Motor neuron (in vitro differentiated cells): ENCODE measurements at places on chromosomes 1 and 21. TPM values are rescaled to one million over a fixed set of nuclear protein-coding genes. Genes with fewer than 3 reads are reported as not detected.

DNA sequence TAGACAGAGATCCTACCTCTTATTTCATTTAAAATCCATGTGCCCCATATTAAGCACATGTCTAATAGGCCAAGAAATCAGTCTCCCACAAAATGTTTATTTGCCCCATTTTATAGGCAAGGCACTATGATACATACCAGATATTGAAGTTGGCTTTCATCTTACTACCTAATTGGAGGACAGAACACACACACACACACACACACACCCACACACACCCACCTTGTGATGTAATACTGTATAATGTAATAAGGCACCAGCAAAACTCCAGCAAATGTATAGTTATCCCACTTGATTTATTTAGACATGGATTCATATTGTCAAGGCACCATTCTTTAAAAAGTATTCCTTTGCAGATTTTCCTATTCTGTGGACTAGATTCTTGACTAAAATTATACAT, 56.8 kb downstream of the ATP6V1G3 start:
- no peak for ATAC-seq

DNA sequence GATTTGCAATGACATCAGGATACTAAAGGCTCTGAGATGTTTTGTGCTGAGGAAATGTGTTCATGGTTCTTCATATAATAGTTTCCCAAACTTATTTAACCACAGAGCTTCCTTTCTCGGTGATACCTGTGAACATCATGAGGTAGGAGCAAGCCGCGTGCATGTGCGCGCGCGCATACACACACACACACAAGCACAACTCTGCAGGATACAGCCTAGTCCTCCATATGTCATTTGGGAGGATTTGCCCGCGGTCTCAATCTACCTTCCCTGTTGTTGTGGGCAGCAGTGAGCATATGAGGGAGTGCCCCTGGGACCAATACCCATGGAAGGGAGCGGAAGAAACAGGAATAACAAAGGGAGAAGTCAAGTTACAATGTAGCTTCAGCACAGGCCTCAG, 12.2 kb upstream of the TTC4 start:
- no peak for ATAC-seq

DNA sequence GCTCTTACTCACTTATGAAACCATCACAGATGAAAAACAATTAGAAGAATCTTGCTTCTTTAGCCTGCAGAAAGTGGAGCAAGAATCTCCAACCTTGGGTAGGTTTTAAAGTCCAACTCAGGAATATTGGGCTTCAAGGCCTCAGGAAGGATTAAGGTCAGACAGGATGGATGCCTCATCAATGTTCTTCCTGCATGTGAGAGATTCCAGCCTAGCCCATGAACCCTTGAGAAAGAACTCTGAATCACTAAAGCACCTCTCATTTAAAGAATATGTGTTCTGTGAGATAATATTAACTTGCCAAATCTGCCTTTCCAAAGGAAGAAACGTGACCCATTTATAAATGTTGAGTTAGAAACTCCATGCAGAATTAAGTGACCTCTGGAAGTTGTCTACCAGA, 345.2 kb upstream of the CAMK1G start:
- no peak for ATAC-seq

DNA sequence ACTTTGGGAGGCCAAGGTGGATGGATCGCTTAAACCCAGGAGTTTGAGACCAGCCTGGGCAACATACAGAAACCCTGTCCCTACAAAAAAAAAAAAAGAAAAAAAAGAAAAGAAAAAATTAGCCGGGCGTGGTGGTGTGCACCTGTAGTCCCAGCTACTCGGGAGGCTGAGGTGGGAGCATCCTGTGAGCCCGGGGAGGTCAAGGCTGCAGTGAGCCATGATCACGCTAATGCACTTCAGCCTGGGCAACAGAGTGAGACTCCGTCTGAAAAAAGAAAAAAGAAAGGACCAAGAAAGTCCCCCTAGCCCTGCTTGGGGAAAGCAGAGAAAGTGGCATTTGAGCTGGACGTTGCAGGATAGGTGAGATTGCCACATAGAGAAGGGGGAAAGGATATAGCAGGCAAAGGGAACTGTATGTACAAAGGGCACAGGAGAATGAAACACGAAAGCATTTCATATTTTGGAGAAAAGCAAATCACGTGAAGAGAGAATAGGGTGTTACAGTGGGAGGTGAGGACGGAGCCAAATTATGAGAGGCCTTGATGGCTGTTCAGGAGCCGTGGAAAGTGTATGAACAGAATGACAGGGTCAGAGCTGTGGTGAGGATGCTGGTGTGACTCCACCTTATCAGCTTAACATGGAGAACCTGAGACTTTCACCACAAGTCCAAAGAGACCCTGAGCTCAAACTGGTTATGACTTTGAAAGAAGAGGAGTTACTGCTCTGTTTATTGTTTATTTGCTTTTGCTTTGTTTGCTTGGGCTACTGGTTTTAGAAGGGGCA, 19.5 kb upstream of the LRIG2 start:
- no peak for ATAC-seq

- no peak for ATAC-seq
These were observed 25.7 kb downstream of the GPR161 start for GRCh38 chr1:168110896-168111545.

- no peak for ATAC-seq
These were observed 50.0 kb upstream of the IGSF21 start for GRCh38 chr1:18057623-18058022.

DNA sequence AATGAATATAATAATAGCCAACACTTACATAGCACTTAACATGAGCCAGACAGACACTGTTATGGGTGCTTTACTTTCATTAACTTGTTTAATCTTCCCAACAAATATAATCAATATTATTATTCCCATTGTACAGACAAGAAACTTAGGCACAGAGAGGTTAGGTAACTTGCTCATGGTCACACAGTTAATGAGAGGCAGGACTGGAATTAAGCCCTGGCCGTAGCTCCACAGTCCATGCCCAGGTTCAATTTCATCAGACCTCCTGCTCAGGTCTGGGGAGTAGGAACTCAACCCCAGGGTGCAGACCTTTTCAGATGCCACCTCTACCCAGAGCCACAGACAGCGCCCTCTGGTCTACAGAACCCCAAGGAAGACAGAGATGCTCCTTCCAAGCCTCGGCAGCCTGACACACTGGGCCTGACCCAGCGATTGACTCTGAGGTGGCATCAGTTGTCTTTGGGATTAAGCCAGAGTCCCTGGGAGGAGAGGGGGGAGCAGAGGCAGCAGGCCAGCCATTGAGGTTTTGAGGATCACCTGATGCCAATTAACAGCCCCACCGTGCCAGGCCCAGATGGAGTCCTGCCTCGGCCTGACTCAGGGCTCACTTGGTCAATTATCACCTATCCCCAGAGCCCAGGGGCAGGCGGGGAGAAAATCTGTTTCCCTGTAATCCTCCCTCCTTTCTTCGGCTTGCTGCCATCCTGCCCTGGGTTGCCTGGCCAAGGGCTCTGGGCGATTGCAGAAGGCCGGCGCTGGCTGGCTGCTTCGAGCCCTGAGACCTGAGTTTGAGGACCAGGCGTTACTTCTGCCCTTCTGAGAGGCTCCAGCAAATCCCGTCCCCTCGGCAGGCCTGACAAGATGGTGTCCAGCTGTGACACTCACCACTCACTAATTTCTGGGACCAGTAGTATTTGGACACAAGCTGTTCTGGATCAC, 116.7 kb downstream of the LACTBL1 start:
- ATAC-seq = no peak

DNA sequence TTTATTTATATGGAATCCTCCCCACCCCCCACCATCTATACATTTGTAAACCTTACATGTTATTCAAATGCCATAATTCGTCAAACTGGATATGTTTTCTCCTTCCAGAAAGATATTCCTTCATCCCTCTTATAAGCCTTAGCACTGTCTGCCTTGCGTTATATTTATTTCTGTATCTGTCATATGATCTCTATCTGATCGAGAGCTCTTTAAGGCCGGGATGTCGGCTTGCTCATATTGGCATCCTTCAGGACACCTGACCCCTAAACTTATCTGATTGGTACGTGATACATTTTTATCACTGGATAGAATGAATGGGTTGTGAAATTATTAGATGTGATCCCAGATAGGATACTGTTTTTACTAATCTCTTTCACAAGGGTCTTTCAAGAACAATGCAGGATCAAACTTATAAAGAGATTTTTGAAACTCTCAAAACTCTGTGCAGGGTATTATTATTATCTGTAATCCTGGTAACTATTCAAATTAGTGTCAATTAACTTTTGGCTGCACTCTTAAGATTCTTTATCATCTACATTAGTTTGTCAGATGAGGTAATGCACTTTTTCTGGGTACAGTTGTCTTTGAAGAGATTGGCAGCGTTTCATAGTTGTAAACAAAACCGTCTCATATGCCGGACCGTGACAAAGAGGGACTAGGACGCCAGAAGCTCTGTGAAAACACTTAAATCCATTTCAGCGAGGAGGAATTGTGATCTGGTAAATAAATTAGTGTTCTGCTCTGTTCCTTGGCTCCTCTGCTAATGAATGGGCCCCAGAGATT, 152.0 kb downstream of the KIF26B start:
- no peak for ATAC-seq

- ATAC-seq = no peak
These were observed 33.2 kb upstream of the ENO1 start for GRCh38 chr1:8911416-8912309.

GRCh38 chr1:119003413-119004128, 15.4 kb upstream of the TBX15 start:
- no peak for ATAC-seq

DNA sequence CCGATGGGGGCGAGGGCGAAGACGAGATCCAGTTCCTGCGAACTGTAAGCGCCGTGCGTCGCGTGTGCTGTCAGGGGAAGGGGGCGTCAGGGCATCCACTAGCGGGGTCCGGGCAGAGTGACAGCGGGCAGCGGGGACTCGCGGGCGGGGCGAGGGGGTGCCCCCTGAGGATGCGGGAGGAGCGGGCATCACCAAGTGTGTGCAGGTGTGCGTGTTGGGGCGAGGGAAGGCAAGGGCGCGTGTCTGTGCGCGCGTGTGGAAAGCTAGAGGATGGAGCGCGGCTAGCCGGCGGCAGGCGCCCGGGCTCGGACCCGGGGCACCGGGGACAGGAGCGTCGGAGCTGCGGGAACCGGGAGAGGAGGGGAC, 525 bp downstream of the RYR2 start:
- no peak for ATAC-seq

- ATAC-seq = no peak
These were observed 17.3 kb downstream of the PDC start for GRCh38 chr1:186443638-186444037.

GRCh38 chr1:172818841-172819527, 160.1 kb downstream of the FASLG start:
- ATAC-seq = no peak

DNA sequence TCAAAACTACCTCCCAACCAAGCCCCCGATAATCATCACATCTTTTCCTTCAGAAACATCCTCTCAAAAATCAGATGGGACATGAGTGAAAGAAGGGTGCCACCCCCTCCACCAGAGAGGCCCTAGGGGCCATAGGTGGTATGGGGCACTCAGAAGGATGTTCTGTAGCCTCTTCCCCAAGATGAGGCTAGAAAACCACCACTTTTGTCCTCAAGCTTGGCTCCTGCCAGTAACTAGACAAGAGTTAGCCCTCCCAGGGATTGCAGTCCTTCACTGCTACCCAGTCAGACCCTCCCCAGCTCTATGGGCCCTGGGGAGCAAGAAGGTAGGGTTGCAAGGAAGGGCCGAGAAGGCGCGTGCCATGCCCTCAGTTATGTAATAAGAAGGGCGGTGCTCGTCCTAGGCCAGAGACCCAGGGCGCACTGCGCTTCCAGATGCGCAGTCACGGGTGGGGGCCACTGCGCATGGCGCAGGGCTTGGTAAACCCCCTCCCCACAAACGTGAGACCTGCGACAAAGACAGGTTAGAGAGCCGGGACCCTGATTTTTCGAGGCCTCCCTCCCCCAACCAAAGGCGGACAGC, 69.7 kb downstream of the CD46 start:
- no peak for ATAC-seq

- peak; percentile 83 for ATAC-seq
These were observed 223.4 kb upstream of the FMN2 start for GRCh38 chr1:239868058-239868832.

DNA sequence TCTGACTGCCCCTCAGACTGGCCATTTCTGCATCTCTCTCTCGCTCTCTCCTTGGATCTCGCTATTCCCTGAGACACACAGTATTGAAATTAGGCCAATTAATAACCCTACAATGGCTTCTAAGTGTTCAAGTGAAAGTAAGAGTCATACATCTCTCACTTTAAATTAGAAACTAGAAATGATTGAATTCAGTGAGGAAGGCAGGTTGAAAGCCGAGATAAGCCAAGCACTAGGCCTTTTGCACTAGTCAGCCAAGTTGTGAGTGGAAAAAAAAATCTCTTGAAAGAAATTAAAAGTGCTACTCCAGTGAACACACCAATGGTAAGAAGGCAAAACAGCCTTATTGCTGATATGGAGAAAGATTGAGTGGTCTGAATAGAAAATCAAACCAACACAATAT, 51.2 kb downstream of the SLC9C2 start:
- ATAC-seq = no peak

DNA sequence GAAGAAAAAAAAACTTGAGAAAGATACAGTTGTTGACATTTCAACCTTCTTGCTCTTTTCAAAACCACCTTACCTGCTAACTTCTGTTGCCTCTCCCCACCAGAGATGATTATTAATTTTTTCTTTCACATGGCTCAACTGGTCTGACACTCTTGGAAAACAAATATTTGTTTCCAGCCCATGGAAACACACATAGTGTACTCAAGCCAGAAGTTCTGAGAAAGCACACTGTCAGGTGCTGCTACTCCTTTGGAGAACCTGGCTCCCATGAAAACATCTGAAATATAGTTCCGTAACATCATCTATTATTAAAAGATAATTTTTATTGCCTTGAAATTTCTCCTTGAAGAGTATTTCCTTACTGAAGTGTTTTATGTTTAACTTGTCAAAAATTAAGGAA, 145.0 kb upstream of the C1orf105 start:
- ATAC-seq = no peak

GRCh38 chr1:179745131-179745611, 2.1 kb downstream of the FAM163A start:
- no peak for ATAC-seq

DNA sequence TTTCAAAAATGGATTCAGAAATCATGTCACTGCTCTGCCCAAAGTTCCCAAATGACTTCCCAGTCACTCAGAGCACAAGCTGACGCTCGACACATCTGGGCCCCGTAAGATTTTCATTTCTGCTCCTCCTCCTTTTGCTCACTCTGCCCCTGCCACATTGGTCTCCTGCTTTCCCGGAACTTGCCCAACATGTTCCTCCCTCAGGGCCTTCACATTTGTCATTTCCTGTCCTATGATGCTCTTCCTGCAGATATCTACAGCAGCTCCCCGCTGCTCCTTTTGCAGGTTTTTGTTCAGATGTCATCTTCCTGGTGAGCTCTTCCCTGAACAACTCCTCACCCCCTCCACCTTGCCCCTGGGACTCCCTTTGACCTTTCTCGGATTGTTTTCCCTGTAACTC, 58.5 kb upstream of the IVNS1ABP start:
- ATAC-seq = no peak

- ATAC-seq = no peak
These were observed 256.5 kb downstream of the USP25 start for GRCh38 chr21:15986277-15986676.

Gene CLDN14
- 0.36 and 0.38 TPM in 2 replicates for total RNA-seq

Gene OR10J1
- 0.08 TPM in 1 of 2 replicates, not detected in the other for total RNA-seq

Gene LRRC53
- total RNA-seq = 0.28 and 0.39 TPM in 2 replicates

Gene CRP
- 0.90 and 1.4 TPM in 2 replicates for total RNA-seq

Gene AMPD1
- 0.28 TPM in 1 of 2 replicates, not detected in the other for total RNA-seq

Gene FBXO2
- total RNA-seq = 1.7 and 3.0 TPM in 2 replicates

Gene PPIAL4G
- total RNA-seq = 0.23 and 0.52 TPM in 2 replicates

Gene STYXL2
- 0.60 and 1.3 TPM in 2 replicates for total RNA-seq

Gene KLHDC8A
- total RNA-seq = 28.5 TPM in 2 replicates

Gene KCNH1
- total RNA-seq = 6.6 and 10.6 TPM in 2 replicates

Gene KIAA0040
- 0.23 and 0.41 TPM in 2 replicates for total RNA-seq
